ENCODE measurements at places on chromosomes 3 and 15.
A peak's percentile ranks its signal among the peaks of the same experiment; 100 is the strongest.

DNA sequence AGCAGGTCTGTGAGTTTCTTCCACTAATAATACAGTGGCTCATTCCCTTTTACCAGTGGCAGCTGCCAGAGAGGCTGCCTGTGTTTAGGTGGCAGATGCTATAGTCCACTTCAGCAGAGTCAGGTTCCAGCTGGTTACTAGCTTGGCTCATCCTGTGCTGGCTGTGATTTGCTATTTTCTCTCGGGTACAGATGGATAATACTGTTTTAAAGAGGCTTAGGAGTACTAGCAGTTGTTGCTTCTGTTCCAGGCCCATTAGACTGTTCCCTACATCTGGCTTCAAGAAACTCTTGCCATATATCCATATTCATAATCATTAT, 41.0 kb downstream of the ZNF609 start:
- no peak overlapping the region for H3K27ac ChIP-seq
- H3K4me3 ChIP-seq, result no peak overlapping the region
- no peaks in the 10 kb centered on the region for H3K27me3 ChIP-seq
- no peak for DNase-seq

DNA sequence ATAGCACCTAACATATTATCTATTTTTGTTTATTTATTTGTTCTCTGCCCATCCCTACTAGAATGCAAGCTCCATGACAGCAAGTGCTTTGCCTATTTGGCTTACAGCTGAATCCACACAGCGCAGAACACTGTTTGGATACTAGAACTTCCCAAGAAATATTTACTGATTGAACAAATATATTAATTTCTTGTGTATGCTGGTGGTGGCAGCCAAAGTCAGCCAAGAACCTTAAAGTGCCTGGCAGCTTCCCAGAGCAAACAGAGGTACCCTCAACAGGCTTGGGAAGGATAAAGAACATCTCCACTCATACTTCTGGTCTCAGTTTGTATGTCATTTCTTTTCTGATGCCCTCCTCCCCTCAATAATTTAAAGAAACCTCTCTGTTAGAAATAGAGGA, 111.8 kb upstream of the SLC25A36 start:
- H3K4me1 ChIP-seq, result no peaks in the 10 kb centered on the region
- H3K27me3 ChIP-seq, result no peaks in the 10 kb centered on the region
- H3K4me3 ChIP-seq, result no peak overlapping the region

DNA sequence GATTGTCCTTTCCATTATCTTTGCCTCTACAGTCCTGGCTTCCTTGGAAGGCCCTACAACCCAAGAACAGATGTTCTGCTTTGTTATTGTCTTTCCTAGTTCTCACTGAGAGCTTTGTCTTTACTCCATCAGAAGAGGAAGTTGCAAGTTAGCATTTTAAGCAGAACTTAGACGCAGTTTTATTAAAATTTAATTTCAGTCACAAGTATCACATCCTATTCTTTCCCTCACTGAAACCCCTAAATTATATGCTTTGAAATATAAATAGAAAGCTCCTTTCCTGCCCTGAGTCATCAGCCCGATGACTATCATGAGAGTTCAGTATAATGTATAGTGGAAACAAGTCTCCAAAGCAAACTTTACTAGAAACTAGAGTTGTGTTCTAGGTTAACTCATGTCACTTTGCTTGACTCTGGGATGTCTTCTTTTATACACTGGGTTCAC, 291.2 kb upstream of the RBMS3 start:
- no peak overlapping the region for H3K27ac ChIP-seq
- H3K4me3 ChIP-seq, result no peak overlapping the region
- H3K36me3 ChIP-seq, result no peaks in the 10 kb centered on the region
- H3K4me1 ChIP-seq, result peaks cover 10% of the 10 kb centered on the region
- DNase-seq, result no peak

DNA sequence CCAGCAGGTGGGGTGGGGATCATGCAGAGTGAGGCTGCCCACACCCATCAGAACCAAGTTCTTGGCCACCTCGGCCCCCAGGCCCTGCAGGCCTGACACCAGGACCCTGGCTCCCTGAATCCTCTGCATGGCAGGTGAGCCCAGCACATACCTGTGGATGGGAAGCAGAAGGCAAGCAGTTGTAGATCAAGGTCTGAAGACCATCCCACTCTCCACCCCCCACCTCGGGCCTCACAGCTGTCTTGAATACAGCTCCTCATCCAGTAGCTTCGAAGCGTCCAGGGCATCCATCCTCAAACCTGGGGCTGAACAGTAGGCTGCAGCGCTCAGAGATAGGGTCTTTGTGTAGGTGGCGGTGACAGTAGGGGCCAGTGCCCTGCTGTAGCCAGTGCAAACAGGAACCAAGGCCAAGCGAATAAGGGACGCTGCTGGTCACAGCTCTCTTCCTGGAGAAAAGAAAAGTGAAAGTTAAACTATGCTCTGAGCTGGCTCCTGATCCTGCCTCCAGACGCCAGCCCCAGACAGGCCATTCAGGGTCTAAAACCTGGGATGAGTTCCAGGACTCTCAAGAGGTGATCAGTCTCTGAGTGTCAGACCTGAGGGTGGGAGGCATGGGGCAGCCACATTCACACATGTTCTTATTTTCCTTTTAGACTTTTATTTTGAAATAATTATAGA, at the start of gene UBA7:
Gene UBA7, minus strand, starts transcription at position 457 of the 678 bp plus-strand sequence. Its CDS starts 166 bp downstream, at position 291.
- peak within 1 kb of the TSS; percentile 18 for H3K27ac ChIP-seq
- no peak for DNase-seq
- no peaks in the 10 kb centered on the region for H3K27me3 ChIP-seq
- peak within 1 kb of the TSS; percentile 42 for H3K4me3 ChIP-seq
- H3K4me1 ChIP-seq, result peaks cover 9% of the 10 kb centered on the region
- H3K36me3 ChIP-seq, result no peaks in the 10 kb centered on the region

- H3K27ac ChIP-seq, result no peak overlapping the region
- no peak for DNase-seq
- H3K36me3 ChIP-seq, result no peaks in the 10 kb centered on the region
- H3K27me3 ChIP-seq, result no peaks in the 10 kb centered on the region
These were observed 30.6 kb upstream of the LYSMD4 start for GRCh38 chr15:99763827-99764226.
